H1 (cell line): ENCODE measurements at places on chromosomes 16 and 17. TPM values are rescaled to one million over a fixed set of nuclear protein-coding genes. Genes with fewer than 3 reads are reported as not detected.

Gene GRB7
- 41.5 and 61.7 TPM in 2 replicates for polyA plus RNA-seq

Gene CHST5
- polyA plus RNA-seq = 0.13 and 0.23 TPM in 2 replicates

Gene GGA3
- polyA plus RNA-seq = 40.6 and 53.8 TPM in 2 replicates

Gene PIK3R6
- 0.72 and 1.2 TPM in 2 replicates for polyA plus RNA-seq

Gene SLC16A13
- 5.4 and 7.7 TPM in 2 replicates for polyA plus RNA-seq

Gene IL21R
- 0.70 and 0.75 TPM in 2 replicates for polyA plus RNA-seq

Gene SLC38A8
- polyA plus RNA-seq = 0.08 TPM in 1 of 2 replicates, not detected in the other

Gene KRT20
- polyA plus RNA-seq = not detected in 2 replicates

Gene LPCAT2
- polyA plus RNA-seq = 2.2 TPM in 2 replicates

Gene MFSD6L
- polyA plus RNA-seq = 2.7 and 3.5 TPM in 2 replicates

Gene CLEC3A
- polyA plus RNA-seq = not detected in 2 replicates

Gene RPH3AL
- 5.8 and 10.7 TPM in 2 replicates for polyA plus RNA-seq

Gene KCNH4
- 0.44 and 0.53 TPM in 2 replicates for polyA plus RNA-seq
